ENCODE measurements at places on chromosomes 13 and 19. TPM values are rescaled to one million over a fixed set of nuclear protein-coding genes. Genes with fewer than 3 reads are reported as not detected.

OR10H1 gene
- not detected for total RNA-seq

FBXO27 gene
- 4.6 TPM for total RNA-seq

SERPINE3 gene
- total RNA-seq = not detected

LIPE gene
- 3.0 TPM for total RNA-seq

MBNL2 gene
- 5.7 TPM for total RNA-seq

ZNF541 gene
- total RNA-seq = not detected

RDH8 gene
- 0.43 TPM for total RNA-seq

IGFLR1 gene
- 10.7 TPM for total RNA-seq

TMEM86B gene
- total RNA-seq = 5.5 TPM

THSD1 gene
- total RNA-seq = 12.0 TPM

CTXN1 gene
- total RNA-seq = 24.5 TPM
